ENCODE measurements at places on chromosomes 6 and 20.

- no peak for DNase-seq
Measured at GRCh38 chr6:68159433-68159832, 475.6 kb upstream of the ADGRB3 start.

DNA sequence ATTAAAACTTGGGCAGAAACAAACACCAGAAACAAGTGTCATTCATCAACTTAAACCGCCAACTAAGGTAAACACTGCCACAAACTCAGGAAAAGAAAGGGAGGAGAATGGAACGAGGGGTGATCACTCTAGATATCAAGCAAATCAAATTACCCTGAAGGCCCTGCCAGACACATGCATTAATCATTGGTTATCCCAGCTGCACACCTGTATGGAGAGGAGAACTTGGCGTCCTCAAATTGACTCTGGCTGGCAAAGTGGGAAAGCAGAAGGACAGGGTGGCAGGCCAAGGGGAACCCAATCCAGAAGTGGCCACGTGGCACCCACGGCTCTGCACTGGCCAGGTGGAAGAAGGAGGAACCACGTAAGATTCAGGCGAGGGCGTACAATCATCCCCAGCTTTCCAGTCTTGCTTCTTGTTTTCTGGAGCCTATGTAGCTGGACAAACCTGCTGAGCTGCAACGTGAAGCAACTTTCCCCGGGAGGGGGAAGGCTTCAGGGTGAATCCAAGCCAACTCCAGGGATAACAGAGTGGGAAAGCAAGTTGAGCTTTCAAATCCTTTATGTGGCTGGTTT is 156.2 kb upstream of the JARID2 start:
- no peak for DNase-seq

DNA sequence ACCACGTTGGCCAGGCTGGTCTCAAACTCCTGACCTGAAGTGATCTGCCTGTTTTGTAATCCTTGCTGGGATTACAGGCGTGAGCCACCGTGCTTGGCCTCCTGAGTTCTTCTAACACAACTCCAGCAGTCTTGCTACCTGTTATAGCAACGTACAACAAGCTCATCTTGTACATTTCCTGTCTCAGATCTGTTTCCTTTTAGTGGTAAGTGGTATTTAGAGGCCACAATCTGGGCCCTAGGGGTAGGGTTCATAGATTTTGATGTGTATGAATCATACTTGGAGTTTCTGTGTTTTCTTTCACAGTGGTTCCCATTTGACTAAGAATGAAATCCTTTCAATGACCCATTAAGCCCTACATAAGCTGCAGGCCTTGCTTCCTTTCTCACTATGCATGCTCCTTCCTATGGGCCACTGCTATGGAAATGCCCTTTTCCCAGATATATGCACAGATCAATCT is 27.1 kb upstream of the SYNCRIP start:
- no peak for DNase-seq

DNA sequence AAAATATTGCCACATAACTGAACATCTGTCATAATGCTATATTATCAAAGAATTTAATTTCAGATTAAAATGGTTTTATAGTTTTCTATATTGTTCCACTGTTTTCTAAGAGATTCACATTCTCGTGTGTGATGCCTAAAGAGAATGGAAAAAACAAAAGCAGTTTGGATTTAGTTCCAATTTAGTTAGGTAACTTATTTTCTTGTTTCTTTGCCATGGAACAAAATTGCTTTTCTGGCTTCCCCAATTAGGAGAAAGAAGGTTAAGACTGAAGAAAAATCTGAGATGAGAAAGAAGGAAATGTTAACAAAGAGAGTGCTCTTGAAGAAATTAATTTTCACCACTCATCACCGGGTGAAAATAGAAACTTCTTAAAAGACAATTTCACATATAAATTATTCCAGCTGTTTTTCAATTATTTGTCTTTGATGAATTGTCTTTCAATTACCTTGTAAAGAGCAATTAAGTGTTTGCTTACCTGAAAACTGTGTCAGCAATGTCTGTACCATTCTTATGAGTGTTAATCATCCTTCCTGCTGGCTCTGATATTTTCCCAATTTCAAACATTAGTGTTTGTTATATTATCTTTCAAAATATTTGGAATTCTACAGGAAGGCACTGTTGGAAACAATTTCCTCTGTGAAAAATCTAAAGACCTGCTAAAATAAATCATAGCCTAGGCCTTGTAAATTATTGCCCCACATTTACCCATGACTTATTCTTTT is 19.5 kb downstream of the PHACTR2 start:
- DNase-seq = no peak

DNA sequence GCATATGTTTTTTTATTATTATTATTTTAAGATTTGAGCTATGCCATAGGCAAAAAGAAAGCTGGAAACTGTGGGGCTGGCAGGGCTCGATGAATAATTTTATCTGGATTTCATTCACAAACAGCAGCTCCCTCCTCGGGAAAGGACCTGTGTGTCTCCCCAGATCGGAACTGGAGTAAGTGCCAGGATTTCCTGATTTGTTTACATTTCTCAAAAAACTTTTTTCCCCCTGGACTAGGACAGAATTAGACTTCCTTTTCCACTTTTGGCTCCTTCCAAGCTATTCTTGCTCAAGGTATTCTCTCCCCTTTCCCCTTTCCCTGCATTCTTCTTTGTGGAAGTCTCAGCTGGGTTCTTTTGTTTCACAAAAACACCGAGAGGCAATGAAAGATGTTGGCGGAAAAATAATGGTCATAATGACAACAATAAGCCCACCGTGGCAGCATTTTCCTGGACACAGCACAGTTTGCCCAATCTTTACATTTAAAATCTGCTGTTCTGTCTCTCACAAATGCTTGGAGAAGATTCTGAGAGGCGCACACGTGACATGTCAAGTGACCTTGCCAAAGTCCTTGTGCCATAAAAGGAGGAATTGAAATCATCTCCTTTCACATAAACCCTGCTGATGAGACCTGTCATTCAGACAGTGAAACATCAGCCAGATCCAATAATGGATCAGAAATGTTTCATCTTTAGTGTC is 85.8 kb upstream of the PREP start:
- DNase-seq = no peak

Data from activated CD4-positive, CD25-positive, alpha-beta regulatory T cell (primary cell).